A673 (cell line): ENCODE measurements at places on chromosomes 3 and 15.

DNA sequence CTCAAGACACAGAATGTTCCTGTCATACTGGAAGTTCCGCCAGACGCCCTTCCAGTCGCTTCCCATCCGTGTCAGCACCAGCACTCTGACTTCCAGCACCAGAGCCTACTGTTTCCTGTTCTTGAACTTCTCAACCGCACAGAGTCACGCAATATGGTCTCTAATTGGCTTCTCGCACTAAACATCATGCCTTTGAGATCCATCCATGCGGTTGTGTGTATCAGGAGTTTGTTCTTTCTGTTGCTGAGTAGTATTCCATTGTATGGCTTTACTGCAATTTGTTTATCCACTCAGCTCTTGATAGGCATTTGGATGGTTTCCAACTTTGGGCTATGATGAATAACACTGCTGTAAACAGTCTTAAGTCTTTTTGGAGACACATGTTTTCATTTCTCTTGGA, 112.1 kb downstream of the LRRK1 start:
- DNase-seq, result no peak

DNA sequence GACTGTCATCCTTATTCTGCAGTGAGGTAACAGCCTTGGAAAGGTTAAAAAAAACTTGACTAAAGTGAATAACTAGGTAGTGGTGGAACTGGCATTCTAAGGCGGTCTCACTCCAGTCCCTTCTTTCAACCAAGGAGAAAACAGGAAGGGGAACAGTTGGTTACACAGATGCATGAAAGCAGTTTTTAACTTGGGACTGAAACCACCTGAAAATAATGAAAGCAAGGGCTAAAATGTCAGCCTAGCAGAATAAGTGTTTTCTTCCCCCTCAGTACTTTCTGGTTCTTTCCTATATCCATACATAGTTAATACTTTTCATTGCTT, 748 bp upstream of the AVEN start:
- DNase-seq, result no peak

- DNase-seq, result no peak
These were observed 102.4 kb downstream of the KLHL25 start for GRCh38 chr15:85692321-85692720.

DNA sequence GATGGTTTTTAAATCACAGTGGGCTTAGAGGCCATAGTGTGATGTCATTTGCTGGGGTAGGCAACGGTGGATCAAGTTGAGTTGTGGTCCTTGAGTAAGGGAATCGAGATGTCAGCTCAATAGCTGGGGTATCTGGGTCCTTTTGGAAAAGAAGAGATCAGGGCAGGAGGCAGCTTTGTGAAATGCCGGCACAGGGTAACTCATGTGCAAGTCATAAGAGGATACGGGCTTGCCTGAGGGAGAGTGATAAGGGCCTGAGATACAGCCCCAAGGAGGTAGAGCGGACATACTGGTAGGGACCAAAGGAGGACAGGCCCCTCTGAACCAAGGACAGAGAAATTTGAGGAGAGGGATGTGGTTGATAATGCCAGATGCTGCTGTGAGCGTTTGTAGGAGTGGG, 4.2 kb upstream of the FAM131A start:
- no peak for DNase-seq

DNA sequence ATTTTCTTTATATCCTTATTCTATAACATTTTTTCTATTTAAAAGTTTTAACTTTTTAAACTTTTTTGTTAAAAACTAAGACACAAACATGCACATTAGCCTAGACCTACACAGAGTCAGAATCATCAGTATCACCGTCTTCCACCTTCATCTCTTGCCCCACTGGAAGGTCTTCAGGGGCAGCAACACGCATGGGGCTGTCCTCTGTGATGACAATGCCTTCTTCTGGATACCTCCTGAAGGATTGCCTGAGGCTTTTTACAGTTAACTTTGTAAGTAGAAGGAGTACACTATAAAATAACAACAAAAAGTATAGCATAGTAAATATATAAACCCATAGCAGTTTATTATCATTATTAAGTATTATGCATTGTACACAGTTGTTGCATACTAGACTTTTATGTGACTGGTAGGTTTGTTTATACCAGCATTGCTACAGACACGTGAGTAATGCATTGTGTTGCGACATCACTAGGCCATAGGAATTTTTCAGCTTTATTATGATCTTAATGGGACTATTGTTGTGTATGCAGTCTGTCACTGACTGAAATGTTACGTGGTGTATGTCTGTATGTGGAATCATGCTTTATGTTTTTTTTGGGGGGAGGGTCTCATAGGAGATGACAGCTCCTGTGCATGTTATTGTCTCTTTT, 18.2 kb downstream of the ATP1B3 start:
- DNase-seq, result peak; percentile 37

DNA sequence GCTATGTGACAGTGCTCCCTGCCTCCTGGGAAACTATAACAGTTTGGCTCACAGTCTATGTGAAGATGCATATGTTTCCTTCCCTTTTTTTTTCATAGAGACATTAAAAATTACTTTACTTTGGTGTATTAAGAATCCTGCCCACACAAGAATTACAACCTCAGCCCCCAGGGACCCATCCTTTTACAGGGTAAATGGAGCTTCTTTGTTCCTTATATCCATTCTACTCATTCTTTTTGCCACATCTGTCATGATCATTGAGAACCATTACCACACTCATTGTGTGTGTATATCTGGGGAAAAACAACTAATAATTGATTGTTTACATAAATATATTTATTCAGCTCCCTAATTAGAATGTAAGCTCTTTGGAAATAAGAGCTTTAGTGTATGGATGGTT, 157.4 kb downstream of the SSR3 start:
- no peak for DNase-seq

DNA sequence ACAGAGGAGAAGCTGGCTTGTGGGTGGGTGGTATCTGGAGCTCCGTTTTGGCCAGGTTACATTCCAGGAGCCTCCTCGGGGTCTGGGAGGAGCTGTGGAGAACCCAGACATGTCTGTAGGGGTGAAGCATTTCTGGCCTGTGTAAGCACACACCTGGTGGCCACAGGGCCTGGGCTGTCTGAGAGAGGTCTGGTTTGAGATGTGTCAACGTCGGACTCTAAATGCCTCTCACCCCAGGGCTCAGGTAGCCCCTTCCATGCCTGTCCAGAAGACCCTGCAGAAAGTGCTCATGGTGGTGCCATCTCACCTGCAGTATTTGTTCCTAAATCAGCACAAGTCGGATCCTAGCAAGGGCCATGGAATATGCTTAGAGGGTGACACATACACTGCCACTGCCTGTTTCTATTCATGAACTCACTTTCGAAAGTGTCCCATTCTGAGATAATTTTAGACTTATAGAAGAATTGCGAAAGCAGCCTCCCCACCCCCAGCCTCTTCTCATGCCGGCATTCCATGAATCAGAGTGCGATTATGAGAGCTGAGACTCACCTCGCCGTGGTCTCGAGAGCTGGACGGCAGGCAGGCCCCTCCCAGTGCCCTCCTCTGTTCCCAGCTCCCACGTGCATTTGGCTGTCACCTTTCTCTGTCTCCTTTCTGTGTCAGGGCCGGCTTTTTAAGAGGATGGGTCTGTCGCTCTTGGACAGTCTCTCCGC, 63.7 kb downstream of the KLF15 start:
- peak; percentile 62 for DNase-seq

DNA sequence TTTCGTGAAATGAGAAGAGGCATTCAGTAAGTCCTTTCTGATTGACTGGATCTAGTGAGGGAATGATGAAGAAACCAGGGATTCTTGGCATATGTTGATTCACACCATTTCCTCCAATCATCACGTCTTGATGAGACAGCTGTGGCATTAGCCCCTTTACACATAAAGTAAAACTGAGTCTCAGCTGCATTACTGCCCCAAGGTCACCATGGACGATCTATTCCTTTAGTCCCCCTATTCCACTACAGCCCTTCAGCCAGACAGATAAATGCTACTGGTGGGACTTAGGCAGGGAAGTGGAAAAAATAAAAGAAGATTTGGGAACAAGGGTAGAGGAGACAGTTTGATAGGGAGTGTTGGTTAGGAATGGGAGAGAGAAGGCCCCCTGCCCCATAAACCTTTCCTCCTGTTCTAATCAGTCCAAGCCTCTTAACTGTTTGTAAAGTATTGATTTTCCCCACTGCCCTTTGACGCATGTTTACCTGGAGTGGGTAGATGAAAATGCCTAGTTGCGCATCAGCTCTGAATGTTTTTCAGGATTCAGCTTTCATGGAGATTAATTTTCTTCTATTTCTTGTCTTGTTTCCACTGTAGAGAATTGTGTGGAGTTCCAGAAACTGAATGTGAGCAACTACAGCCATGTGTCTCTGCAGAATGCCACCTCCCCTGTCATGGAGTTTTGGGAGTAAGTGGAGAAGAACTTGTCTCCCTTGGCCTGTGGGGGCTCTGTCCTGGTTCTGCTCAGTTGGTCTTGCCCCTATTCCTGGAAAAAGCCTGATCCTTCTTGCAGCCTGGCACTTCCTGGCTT, 6.9 kb downstream of the SLC6A11 start:
- no peak for DNase-seq

GRCh38 chr3:57692396-57693147, at the start of gene DENND6A:
DENND6A (minus strand) TSS chr3:57693077; CDS start chr3:57693018, 59 bp downstream.
- DNase-seq, result peak; percentile 92

DNA sequence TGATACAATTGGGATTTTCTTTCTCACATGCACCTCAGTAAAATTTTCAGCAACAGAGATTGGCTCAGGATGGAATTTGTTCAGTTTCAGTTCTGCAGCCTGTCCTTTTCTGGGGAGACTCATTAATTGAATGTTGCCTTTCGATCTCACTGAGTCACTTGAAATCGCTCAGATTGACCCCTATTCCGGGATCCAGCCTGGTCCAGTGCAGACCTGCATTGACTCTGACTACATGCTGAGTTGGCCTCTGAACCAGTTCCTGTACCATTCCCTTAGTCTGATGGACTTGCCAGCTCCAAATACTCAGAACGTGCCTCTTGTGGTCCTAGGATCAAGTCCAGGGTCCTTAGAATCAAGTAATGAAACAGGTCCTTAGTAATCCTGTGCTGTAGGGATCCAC, 9.4 kb downstream of the IGF1R start:
- DNase-seq, result no peak

- DNase-seq, result no peak
These were observed 79.4 kb downstream of the CORO2B start for GRCh38 chr15:68658151-68658550.
